ENCODE measurements at places on chromosomes 3 and 15. TPM values are rescaled to one million over a fixed set of nuclear protein-coding genes. Genes with fewer than 3 reads are reported as not detected.

DNA sequence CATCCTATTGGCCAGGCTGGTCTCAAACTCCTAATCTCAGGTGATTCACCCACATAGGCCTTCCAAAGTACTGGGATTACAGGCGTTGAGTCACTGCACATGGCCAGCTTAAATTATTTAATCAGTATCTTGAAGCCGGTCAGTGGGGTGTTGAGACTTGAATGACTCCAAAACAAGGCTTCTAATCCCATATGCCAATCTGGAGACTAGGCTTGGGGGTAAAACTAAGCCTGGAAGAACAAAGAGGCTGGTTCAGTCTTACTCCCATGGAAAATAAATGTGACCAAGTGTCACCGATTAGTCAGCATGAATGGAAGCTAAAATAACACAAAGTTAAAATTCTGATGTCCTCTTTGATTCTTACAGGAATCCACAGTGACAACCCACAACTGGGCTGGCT lies 509.1 kb downstream of the FOXP1 start:
- peaks cover 13% of the 10 kb centered on the region for H3K36me3 ChIP-seq
- no peaks in the 10 kb centered on the region for H3K27me3 ChIP-seq
- peaks cover 50% of the 10 kb centered on the region for H3K4me1 ChIP-seq
- DNase-seq = no peak
- H3K27ac ChIP-seq = no peak overlapping the region

GRCh38 chr3:17755836-17756235 lies 13.4 kb upstream of the TBC1D5 start:
- peak; percentile 20 for DNase-seq
- no peaks in the 10 kb centered on the region for H3K36me3 ChIP-seq
- H3K27ac ChIP-seq = no peak overlapping the region
- H3K4me3 ChIP-seq = no peak overlapping the region

GRCh38 chr15:43204016-43204901 lies 16.6 kb downstream of the EPB42 start:
- H3K27ac ChIP-seq = no peak overlapping the region
- no peaks in the 10 kb centered on the region for H3K36me3 ChIP-seq
- H3K27me3 ChIP-seq = peaks cover 8% of the 10 kb centered on the region
- no peak overlapping the region for H3K4me3 ChIP-seq
- peak; percentile 54 for DNase-seq
- H3K4me1 ChIP-seq = peaks cover 3% of the 10 kb centered on the region

DNA sequence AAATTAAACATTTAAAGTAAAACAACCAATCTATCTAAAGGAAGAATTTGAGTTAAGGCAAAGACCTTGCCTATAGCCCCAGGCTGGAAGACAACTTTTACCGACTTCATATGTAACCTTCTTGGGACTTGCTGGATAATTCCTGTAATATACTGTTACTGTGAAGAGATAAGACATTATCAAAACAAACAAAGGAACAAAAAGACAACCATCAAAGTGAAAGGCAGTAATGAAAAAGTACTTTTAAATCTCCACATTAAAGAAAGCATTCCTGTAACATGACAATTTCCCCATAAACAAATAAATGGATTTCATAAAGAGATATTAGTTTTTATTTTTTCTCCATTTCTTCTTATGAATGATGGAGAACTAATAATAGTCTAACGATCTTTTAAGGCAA lies 2.4 kb downstream of the CMTM6 start:
- no peak for DNase-seq
- no peak overlapping the region for H3K4me3 ChIP-seq
- no peak overlapping the region for H3K27ac ChIP-seq
- no peaks in the 10 kb centered on the region for H3K27me3 ChIP-seq
- peaks cover 28% of the 10 kb centered on the region for H3K4me1 ChIP-seq

- H3K27me3 ChIP-seq = no peaks in the 10 kb centered on the region
- H3K36me3 ChIP-seq = no peaks in the 10 kb centered on the region
- no peak overlapping the region for H3K27ac ChIP-seq
- H3K4me3 ChIP-seq = no peak overlapping the region
Measured at GRCh38 chr3:116667791-116668190, 41.8 kb upstream of the TUSC7 start.

DNA sequence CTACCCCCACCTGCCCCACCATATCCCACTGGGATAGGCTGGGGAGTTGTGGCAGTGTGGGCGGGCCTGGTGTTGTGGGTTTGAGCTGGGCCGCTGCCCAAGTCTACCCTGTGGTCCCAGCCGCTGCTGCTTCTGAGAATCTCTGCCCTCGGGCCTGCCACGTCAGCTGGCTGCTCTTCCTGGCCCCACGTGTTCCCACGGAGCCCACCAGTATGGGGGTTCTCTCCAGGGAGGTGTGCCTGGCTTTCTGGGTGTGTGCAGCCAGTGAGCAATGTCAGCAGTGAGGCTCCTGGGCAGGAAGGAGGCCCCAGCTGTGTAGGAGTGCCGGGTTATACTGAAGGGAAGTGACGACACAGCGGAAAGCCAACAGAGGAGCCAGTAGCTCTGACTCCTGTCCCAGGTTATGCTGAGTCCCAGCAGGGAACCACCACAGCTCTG lies 10.5 kb downstream of the GNAI2 start:
- H3K27ac ChIP-seq = peak overlapping the region; percentile 90
- DNase-seq = peak; percentile 92
- H3K4me3 ChIP-seq = peak overlapping the region; percentile 47
- no peaks in the 10 kb centered on the region for H3K27me3 ChIP-seq

DNA sequence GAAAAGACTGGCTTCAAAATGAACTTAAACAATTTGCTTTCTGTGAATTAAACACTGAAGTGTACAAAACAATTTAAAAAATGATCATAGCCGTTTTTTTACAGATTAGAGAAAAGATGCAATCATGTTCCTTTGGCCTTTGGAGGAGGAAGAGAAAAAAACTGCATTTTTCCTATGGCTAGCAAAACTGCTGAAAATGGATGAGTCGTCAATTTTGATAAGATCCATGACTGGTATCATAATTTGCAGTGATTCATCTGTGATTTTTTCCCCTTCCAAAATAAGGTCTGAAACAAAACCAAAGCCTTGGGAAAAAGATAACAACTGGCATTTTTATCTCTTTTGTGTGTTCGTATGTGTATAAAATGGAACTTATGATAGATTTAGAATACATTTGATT lies 255.6 kb upstream of the SATB1 start:
- no peak overlapping the region for H3K27ac ChIP-seq
- H3K27me3 ChIP-seq = no peaks in the 10 kb centered on the region
- H3K4me3 ChIP-seq = no peak overlapping the region
- H3K4me1 ChIP-seq = peaks cover 13% of the 10 kb centered on the region
- no peaks in the 10 kb centered on the region for H3K36me3 ChIP-seq
- DNase-seq = no peak

DNA sequence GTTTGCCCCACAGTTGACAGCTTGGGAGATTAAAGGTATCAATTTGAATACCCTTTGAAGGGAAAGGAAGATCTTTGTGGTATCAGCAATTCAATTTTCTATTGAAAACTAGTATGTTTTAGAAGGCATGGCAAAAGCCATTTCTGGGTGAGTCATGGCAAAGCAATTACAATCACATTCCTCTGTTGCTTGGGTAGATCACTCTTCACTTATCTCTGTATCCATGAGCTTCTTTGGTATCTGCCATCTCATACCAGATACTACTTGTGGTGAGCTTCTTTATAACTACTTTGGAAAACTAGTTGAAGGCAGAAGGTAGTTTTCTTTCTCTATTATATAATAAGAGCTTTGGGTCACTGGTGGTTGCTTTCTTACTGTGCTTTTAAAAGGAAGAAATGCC lies 28.3 kb upstream of the LSAMP start:
- H3K36me3 ChIP-seq = no peaks in the 10 kb centered on the region
- H3K4me1 ChIP-seq = no peaks in the 10 kb centered on the region
- no peak overlapping the region for H3K27ac ChIP-seq
- no peak for DNase-seq

GRCh38 chr3:47221798-47222197 lies 57.9 kb upstream of the SETD2 start:
- H3K27me3 ChIP-seq = no peaks in the 10 kb centered on the region
- H3K36me3 ChIP-seq = no peaks in the 10 kb centered on the region
- H3K4me1 ChIP-seq = no peaks in the 10 kb centered on the region
- H3K27ac ChIP-seq = no peak overlapping the region

The TMEM108 gene
- total RNA-seq = not detected

The BSN gene
- total RNA-seq = 0.08 TPM

The C2CD4A gene
- 0.34 TPM for total RNA-seq
